ENCODE measurements at places on chromosomes 6 and 20.
A peak's percentile ranks its signal among the peaks of the same experiment; 100 is the strongest.

GRCh38 chr20:18225632-18226031, 62.7 kb upstream of the ZNF133 start:
- DNase-seq: no peak

GRCh38 chr6:30322527-30323501, 3.9 kb upstream of the TRIM39 start:
- no peak for DNase-seq

- no peak for DNase-seq
These were observed 55.2 kb upstream of the PREP start for GRCh38 chr6:105458084-105458483.

GRCh38 chr6:27556406-27556805, 83.5 kb upstream of the ZNF184 start:
- DNase-seq: no peak

GRCh38 chr6:158031381-158032353, 50.0 kb downstream of the SYNJ2 start:
- no peak for DNase-seq

GRCh38 chr6:141264101-141264500, 868.6 kb upstream of the GJE1 start:
- DNase-seq: no peak

DNA sequence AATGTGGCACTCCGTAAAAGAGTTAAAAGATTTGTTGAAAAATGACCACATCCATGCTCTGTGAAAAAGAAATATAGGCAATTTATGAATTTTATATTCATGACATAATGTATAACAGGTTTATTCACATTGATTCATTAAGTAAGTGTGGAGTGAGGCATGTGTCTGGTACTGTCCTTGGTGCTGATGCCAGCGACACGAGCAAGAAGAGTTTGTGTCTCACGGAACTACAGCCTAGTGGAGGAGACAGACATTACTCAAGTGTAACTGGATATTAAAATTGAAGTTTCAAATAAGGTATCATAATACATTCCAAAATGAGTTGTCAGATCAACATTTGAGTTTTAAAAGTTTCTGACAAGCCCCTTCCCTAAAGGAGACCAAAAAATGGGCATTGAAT, 158.2 kb upstream of the PRND start:
- DNase-seq: no peak

DNA sequence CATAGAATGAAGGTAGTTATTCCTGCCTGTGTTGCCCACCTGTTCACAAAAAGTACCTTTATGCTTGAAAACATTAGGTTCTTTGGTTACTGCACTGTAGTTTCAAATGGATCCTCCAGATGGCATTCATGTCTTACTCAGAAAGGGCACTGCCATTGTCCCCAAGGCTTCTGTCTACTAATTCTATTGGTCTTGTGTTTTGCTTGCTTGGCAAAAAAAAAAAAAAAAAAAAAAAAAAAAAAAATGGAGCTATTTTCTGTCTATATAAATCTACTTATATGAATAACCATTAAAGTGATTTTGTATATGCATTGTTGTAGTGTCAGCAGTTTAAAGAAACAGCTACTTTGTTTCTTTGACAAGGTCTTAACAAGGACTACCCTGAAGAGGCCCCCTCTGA, 12.7 kb upstream of the EFHC1 start:
- DNase-seq: peak; percentile 22

GRCh38 chr6:53854843-53855567, 60.2 kb downstream of the LRRC1 start:
- no peak for DNase-seq

DNA sequence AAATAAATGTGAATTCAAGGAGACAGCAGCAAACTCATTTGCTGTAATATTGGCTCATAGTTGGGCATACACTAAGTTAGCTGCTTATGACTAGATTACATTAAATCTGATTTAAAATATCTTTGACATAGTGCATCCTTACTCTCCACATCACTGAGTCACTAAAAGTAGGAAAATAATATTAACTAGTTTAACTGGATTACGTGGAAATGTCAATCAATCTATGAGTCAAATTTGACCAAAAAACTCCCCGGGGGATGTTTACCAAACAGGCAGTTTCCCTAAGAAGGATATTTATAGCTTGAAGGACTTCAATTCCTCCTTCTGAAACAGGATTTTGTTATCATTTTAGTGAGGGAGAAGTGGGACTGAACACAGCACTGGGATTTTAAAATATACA, 366.5 kb downstream of the ESR1 start:
- no peak for DNase-seq
